ENCODE measurements at places on chromosomes 2 and 18.

- DNase-seq = no peak
Measured at GRCh38 chr2:37625156-37625555, 46.3 kb downstream of the CDC42EP3 start.

DNA sequence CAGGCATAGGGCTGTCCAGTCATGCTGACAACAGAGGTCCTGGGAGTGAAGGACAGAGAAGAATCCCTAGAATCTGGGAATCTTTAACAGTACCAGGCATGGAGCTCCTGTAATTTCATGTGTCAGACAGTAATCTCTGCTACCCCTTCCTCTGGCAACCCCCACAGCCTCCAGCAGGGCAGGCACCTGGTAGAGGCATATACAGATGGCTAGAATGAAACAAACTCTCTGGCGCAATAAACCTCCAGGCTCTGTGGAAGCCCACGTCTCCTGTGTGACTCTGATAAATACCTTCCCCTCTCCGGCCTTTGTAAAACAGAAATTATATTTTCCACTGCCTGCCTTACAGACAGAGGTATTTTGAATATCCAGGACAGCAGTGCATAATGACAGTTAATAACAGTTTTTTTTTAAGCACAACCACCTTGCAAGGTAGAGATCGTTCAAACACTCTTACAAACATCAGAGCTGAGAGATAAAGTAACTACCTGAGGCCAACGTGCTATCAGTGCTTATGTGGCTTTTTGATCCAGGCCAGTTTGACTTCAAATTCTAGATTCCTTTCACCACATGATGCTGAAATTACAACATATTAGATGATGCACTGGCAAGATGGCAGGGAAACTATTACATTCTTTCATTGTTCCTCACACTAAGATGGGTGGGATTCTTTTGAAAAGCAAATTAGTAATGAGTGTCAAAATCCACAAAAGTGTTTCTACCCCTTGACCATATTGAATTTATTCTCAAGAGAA is 47.7 kb upstream of the TMEM247 start:
- no peak for DNase-seq

DNA sequence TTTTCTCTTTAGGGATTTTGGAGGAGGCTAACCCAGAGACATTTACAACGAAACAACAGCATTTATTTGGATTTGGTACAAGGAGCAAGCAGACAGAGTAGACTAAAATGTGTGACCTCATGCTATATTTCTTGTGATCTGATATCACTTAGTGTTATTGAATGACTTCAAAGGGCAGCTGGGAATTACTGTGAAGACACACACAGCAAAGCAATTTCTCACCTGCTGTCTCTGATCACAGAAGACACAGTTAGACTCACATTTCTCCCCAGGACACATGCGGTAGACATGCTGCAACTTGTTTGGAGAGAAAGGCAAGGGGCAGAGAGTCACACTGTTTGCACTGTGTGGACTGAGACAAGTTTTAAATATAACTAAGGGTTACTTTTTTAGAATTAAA is 67.5 kb downstream of the LTBP1 start:
- DNase-seq = no peak

- no peak for DNase-seq
Measured at GRCh38 chr18:22170421-22171257, 1.2 kb downstream of the GATA6 start.

DNA sequence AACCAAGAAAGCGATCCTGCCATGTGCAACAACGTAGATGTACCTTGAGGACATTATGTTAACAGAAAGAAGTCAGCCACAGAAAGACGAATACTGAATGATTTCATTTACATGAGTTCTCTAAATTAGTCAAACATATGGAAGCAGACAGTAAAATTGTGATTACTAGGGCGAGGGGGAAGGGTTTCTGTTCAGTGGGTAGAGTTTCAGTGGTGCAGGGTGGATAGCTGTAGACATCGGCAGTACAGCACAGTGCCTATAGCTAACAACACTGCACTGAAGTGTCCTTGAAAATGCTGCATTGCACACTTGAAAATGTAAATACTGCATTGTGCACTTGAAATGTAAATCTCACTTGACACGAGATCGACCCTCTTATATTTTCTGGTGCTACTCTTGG is 275.3 kb downstream of the GALR1 start:
- DNase-seq = no peak

GRCh38 chr2:10309286-10309685 is 6.6 kb downstream of the HPCAL1 start:
- DNase-seq = no peak

DNA sequence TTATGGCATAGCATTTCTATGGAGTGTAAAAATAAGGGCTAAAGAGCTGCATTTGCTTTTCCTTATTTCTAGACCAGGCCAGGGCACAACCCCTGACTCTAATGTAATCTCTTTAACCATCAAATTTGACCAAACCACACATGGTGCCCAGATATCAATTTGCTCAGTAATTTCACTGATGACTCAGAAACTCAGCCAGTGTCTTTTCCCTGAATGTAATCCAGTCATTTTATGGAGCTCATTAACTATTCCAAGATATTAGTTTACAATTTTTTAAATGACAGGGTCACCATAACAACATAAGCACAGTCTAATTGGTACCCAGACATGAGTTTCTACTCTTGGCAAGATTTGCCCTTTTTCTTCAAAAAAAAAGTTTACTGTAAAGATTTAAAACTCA is 270.8 kb upstream of the AGAP1 start:
- DNase-seq = no peak

DNA sequence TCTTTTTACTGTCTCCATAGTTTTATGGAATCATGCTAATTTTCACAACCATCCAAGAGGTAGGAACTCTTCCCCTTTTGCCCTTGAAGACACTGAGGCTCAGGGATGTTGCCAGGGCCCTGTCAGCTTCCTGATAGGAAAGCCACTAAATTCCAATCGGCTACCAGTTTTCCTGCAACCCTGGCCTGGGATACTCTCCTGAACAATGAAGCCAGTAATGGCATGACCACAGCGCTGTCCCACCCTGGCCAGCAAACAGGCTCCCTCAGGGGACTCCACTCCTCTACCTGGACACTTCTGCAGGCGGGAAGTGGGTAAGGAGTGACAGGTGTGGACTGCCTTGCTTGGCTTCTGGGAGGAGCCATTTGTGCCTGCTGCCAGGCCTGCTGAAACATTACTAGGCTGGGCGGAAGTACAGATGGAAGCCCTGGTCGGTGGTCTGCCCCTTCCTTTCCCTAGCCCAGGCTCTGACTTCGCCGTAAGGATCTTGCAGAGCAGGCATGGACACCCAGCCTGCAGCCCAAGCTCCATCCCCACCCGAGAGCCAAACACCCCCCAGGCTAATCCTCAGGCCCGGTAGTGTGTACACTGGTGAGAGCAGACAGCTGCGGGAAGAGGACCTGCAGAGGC is 78.8 kb upstream of the SMAD2 start:
- DNase-seq = no peak

DNA sequence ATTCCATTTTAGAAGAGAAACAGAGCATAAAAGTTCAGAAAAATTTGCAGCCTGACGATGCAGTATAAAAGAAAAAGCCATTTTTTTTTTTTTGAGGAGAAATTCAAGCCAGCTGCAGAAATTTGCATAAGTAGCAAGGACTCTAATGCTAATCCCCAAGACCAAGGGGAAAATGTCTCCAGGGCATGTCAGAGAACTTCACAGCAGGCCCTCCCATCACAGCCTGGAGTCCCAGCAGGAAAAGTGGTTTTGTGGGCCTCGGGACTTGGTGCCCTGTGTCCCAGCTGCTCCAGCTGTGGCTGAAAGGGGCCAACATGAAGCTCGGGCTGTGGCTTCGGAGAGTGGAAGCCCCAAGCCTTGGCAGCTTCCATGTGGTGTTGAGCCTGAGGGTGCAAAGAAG is 325.3 kb upstream of the HNMT start:
- no peak for DNase-seq

- no peak for DNase-seq
Measured at GRCh38 chr2:27085673-27086089, 891 bp upstream of the KHK start.

- no peak for DNase-seq
Measured at GRCh38 chr2:37020212-37020886, 54.0 kb upstream of the STRN start.

DNA sequence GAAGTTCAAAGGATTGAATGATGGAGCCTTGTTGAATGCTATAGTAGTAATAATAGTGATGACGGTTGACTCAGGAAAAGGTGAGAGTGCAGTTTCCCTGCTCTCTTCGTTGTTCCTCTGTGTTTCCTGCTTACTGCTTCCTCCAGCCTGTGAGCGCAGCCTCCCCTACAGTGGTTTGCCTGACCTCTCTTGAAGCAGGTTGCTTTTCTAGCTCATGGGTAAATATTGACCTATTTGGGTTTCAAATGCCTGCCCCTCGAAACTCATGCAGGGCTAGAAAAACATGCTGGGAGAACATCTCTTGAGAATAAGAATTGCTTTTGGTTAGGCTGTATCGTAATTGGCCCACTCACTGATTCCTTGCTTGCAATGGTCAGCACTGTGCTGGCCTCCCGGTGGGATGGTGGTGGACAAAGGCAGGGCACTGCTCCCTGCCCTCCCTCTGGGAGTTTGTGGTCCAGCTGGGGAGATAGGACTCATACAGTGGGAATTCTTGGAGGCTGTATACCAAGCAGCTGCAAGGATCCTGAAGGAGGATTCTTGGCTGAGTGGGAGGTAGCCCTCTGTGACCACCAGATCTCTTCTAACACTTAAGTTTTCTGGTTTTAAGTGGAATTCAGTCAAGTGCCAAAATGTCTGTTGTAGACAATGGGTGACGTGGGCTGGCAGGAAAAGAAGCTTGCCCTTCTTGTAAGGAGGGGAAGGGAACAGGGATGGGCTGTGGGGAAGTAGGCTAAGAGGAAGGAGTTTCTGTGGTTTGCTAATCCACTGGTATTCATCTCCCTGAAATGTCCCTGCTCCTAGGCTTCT is 5.4 kb upstream of the RNF181 start:
- DNase-seq = no peak

GRCh38 chr2:88027697-88028389 is 11.5 kb upstream of the RNU2-63P start:
- no peak for DNase-seq

DNA sequence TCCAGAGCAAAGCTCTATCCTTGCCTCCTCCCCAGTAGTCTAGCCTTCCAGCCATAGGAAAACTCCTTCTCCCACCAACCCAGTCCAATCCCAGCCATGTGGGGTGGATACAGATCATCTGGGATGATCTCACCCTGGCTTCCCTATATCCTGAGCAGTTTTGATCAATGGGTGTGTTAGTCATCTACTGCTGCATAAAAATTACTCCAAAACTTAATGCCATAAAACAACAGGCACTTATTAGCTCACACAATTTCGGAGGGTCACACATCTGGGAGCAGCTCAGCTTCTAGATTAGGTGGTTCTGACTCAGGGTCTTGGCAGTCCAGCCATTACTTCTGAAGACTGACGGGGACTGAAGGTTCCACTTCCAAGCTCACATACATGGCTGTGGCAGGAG is 190.4 kb downstream of the SPP2 start:
- DNase-seq = no peak

DNA sequence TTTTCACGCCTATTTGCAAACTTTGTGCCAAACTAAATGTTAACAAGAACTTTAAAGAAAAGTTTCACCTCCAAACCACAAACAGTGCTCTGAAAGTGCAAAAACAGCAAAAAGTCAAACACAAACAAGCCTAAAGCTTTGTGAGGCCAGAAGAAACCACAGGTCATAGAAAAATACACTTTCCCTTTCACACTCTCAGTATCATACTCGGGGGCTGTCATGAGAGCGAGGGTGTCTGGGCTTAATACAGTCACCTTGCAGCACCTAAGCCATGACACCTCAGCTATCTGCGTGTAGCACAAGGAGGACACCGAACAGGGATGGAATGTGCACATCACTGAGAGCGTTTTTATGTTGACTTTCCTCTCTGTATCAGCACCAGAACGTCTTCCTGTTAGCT is 26.6 kb upstream of the SEH1L start:
- no peak for DNase-seq

DNA sequence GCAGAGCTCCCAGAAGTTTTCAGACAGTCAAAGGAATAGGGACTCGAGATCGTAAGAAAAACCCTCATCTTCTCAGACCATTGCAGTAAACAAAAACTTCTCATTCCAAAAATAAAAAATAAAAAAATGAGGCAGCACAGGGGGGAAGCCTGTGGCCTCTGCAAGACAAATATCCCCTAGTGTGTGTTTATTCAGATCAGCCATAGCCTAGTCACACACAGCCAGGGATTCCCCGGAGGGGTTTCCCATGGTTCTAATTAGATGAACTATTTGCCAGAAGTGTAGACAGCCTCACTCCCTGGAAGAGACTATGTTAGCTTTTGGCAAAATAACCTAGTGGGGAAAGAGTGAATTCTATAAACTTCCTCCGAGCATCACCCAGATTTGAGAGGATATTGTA is 122.9 kb upstream of the KLF7 start:
- no peak for DNase-seq

GRCh38 chr2:101704046-101704466 is 6.5 kb downstream of the MAP4K4 start:
- DNase-seq = no peak

GRCh38 chr2:46574457-46575355 is 95.3 kb downstream of the TMEM247 start:
- DNase-seq = no peak

- no peak for DNase-seq
Measured at GRCh38 chr2:236688563-236689392, 119.2 kb downstream of the ACKR3 start.

DNA sequence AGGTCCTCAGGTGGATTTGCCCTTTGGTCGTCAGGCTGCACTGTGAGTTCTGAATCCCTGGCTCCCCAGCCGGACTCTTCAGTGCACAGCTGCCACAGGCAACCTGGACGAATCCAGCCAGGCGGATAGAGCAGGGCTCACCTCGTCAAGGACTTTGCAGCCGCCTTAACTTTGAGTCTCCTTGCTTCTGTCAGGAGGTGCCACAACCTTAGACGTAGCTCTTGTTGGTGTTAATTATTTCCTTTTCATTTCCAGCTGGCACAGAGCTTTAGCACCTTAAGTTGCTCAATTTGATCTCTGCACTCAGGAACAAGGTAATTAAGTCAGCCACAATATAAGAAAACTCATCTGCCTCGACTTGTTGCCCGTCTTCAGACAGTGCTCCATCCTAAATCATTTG is 17.7 kb downstream of the SMIM21 start:
- no peak for DNase-seq

- no peak for DNase-seq
Measured at GRCh38 chr18:75527848-75528685, 100.6 kb upstream of the SMIM21 start.

Data from LNCaP clone FGC (cell line).